ENCODE measurements at places on chromosomes 5 and 9.

GRCh38 chr9:16143947-16144890, 591.4 kb downstream of the CCDC171 start:
- no peak for DNase-seq

GRCh38 chr5:172564883-172565282, 76.2 kb upstream of the NEURL1B start:
- peak; percentile 46 for DNase-seq

DNA sequence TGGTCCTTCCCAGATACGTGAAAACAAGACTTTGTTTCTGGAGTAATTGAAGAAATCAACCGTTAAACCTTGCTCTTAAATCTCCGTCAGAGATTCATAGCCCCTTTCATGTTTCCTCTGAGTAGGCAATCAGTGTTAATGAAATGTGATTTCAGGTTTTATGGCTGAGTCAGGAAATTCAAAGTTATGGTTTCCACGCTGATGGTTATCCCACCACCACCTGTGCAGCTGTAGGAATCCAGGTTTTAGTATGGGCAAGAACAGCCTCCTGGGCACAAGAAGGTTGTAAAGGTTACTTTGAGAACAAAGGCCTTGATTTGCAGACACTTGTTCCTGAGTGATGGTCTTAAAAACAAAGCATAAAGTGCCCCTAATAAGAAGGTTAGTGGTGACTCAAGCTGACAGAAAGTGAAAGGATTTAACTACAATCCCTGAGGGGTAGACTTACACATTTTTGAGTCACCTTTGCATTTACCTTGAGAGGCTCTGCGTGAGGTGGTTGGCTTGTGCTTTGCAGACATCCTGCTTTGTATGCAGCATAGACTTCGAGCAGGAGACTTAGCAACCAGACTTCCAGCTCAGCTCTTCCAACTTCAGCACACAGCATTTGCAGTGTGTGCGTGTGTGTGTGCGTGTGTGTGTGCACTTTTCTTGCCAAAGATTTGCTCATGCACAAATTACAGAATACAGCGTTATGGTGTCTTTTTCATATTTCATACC, 159.6 kb downstream of the TLE4 start:
- DNase-seq = no peak

DNA sequence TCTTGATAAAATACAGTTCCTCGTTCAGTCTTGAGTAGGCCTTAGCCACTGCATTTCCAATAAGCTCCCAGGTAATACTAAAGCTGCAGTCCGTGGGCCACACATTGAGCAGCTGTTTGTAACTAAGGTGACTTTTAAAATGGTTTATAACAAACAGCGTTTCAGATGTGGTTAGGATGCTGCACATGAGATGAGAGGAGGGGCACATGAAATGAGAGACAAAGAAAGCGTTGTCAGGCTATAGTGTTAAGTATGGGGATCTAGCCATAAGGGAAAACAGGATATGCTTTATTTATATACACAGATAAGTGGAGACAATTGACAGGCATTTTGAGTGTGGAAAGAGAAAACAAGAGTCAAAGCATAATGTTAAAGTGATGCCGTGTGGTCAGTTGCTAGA, 89.9 kb downstream of the PAM start:
- DNase-seq = no peak

Measured in NCI-H1092 (cell line).